Fibroblast of lung (primary cell): ENCODE measurements at places on chromosomes 4 and X. TPM values are rescaled to one million over a fixed set of nuclear protein-coding genes. Genes with fewer than 3 reads are reported as not detected.

The RASGEF1B gene
- 0.02 and 0.09 TPM in 2 replicates for polyA plus RNA-seq

The VBP1 gene
- polyA plus RNA-seq = 63.9 and 67.8 TPM in 2 replicates

The ABRAXAS1 gene
- polyA plus RNA-seq = 14.0 and 17.1 TPM in 2 replicates

The AWAT2 gene
- polyA plus RNA-seq = 0.07 TPM in 1 of 2 replicates, not detected in the other

The YIPF6 gene
- polyA plus RNA-seq = 12.4 and 25.8 TPM in 2 replicates

The ZCCHC18 gene
- polyA plus RNA-seq = 0.41 and 0.48 TPM in 2 replicates

The ANKRD37 gene
- polyA plus RNA-seq = 1.7 and 3.6 TPM in 2 replicates
